ENCODE measurements at places on chromosomes 12 and 14.

GRCh38 chr12:102472496-102472895, 7.9 kb downstream of the IGF1 start:
- H3K4me3 ChIP-seq: no peak overlapping the region
- H3K36me3 ChIP-seq: no peaks in the 10 kb centered on the region
- no peaks in the 10 kb centered on the region for H3K4me1 ChIP-seq
- DNase-seq: no peak

DNA sequence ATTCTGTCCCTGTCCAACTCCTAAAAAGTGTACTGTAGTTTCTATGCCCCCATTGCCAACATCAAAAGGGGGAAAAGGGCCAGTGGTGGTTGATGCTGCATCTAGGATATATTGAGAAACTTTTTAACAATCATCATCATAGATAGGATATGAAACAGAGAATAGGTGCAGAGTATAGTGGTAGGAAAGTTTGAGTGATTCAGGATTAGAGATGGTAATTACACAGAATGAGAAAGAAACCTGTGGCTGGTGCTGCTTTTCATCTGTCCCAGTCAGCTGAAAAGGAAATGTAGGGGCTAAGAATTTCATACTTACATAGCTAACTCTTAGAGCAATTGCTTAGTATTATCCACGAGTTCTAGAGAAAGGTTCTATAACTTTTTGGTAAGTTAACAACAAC, 67.6 kb downstream of the GTF2A1 start:
- no peak for DNase-seq
- no peak overlapping the region for H3K27ac ChIP-seq
- no peaks in the 10 kb centered on the region for H3K36me3 ChIP-seq
- no peaks in the 10 kb centered on the region for H3K4me1 ChIP-seq

DNA sequence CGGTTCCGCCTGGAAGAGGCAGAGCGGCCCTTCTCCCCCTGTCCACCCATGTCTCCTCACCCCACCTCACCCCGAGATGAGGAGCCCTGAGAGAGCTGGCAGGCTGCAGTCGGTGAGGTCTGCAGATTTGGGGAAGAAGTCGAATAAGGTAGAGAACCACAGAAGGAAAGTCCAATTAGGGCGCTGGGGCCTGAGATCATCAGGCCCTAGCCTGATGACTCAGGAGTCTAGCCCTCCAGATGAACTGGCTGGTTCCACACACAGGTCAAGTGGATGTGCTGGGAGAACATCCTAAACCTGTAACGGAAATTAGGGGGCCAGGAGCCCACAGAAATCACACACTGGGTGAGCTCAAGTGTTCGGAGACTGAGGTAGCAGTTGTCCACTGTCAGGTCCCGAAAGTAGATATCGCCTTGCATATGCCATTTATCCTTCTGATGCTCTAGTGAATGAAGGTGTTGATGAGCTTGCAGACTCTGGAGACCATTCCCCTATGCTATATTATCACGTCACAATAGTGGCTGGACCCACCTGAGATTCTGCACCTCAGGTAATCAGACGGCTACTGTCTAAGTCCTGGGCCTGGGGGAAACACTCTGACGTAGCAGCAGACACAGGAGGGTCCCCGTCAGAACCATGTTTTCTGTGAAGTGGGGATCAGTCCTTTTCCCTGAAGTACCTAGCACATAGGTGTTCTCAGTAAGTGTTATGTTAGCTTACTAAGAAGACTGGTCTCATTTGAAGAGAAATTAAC, 886 bp upstream of the METTL17 start:
- H3K4me3 ChIP-seq: peak overlapping the region; percentile 56
- peaks cover 5% of the 10 kb centered on the region for H3K27me3 ChIP-seq
- H3K27ac ChIP-seq: peak overlapping the region; percentile 67
- no peak for DNase-seq
- H3K36me3 ChIP-seq: peaks cover 10% of the 10 kb centered on the region

GRCh38 chr12:49800421-49801140, 27.6 kb downstream of the NCKAP5L start:
- peaks cover 4% of the 10 kb centered on the region for H3K4me1 ChIP-seq
- H3K36me3 ChIP-seq: peaks cover 40% of the 10 kb centered on the region
- H3K4me3 ChIP-seq: peak overlapping the region; percentile 65
- H3K27ac ChIP-seq: no peak overlapping the region

GRCh38 chr14:85583380-85583779, 53.4 kb downstream of the FLRT2 start:
- no peak overlapping the region for H3K4me3 ChIP-seq
- H3K4me1 ChIP-seq: peaks cover 9% of the 10 kb centered on the region
- no peaks in the 10 kb centered on the region for H3K36me3 ChIP-seq
- H3K27me3 ChIP-seq: no peaks in the 10 kb centered on the region
- no peak overlapping the region for H3K27ac ChIP-seq
- DNase-seq: no peak

DNA sequence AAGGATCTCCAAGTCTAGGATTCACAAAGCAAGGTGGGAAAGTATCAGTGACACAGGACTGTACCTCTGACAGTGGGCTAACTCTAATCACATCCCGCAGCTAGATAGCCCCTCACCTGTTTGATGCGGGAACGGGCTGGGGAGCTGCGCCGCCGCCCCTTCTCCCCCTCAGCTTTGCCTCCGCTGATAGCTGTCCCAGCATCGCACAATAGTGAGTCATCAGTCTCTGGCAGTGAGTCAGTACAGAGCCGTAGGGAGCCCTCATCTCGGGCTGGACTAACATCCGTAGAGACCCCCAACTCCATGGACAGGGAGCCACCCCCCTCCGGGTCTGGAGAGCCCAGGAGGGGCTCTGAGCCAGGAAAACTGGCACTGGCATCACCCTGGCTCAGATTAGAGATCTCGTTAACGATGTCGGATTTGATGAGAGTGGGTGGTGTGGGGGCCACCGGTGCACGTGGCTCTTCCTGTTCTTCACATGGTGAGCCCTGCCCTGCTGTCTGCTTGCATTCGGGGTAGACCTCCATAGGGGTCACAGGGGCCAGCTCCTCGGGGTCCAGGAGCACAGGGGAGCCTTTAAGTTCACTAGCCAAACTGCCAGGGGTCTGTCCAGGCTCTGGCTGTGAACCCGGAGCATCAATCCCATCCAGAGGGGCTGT, 10.9 kb downstream of the KMT2D start:
- peaks cover under 1% of the 10 kb centered on the region for H3K4me1 ChIP-seq
- H3K27me3 ChIP-seq: peaks cover 13% of the 10 kb centered on the region
- H3K4me3 ChIP-seq: no peak overlapping the region
- H3K36me3 ChIP-seq: peaks cover 70% of the 10 kb centered on the region
